ENCODE measurements at places on chromosomes 5 and 9. TPM values are rescaled to one million over a fixed set of nuclear protein-coding genes. Genes with fewer than 3 reads are reported as not detected.
A peak's percentile ranks its signal among the peaks of the same experiment; 100 is the strongest.

DNA sequence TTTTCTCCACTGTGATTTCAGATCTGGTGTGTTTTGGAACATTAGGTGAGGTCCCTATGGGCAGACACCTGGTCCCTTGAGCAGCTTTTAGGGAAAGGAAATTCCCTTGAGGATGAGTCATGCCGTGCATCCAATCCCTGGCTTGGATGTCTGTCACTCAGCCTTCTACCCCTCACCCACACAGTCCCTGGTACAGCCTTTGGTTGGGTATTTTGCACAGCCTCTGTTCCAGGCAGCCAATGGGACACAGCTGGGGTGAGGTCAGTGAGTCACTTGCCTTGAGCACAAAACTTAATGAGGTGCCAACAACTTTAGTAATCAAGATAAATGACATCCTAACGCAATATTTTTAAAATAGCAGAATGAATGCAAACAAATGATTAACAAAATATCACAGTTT, 22.7 kb upstream of the SVEP1 start:
- H3K36me3 ChIP-seq, result no peaks in the 10 kb centered on the region
- H3K27ac ChIP-seq, result no peak overlapping the region
- DNase-seq, result no peak
- no peak overlapping the region for H3K4me3 ChIP-seq
- H3K27me3 ChIP-seq, result no peaks in the 10 kb centered on the region

GRCh38 chr5:887947-888637, 4.5 kb downstream of the BRD9 start:
- peaks cover 3% of the 10 kb centered on the region for H3K36me3 ChIP-seq
- H3K4me1 ChIP-seq, result peaks cover 4% of the 10 kb centered on the region
- no peak overlapping the region for H3K27ac ChIP-seq
- H3K27me3 ChIP-seq, result no peaks in the 10 kb centered on the region
- no peak for DNase-seq
- no peak overlapping the region for H3K4me3 ChIP-seq

GRCh38 chr5:128199104-128199503, 115.5 kb downstream of the SLC12A2 start:
- peak overlapping the region; percentile 38 for H3K27ac ChIP-seq
- no peak overlapping the region for H3K4me3 ChIP-seq
- no peaks in the 10 kb centered on the region for H3K27me3 ChIP-seq
- H3K36me3 ChIP-seq, result no peaks in the 10 kb centered on the region
- DNase-seq, result peak; percentile 65

DNA sequence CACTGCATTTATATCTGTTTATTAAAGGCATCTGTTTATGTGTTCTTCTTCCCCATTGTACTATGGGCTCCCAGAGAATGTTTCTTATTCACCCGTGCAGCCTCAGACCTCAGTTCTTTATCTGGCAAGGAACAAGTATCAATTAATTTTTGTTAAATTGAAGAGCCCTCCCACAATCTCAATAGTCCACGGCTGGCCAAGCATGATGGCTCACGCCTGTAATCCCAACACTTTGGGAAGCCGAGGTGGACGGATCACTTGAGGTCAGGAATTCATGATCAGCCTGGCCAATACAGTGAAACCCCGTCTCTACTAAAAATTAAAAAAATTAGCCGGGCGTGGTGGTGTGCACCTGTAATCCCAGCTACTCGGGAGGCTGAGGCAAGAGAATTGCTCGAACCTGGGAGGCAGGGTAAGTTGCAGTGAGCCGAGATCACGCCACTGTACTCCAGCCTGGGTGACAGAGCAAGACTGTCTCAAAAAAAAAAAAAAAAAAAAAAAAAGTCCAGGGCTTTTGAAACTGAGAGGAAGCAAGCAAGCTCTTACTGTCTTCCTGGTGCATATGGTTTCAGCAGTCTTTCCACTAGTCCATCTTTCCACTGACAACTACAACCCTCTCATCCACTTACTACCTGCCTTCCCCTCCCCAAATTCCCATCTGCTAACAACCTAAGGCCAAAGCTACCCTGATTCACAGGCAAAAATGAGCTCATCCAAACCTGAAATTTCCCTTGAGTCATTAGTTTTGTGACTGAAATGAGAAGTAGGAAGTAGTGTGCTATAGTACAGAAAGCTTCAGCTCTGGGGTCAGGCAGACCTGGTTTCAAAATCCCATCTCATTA, 2.3 kb upstream of the HK3 start:
- no peaks in the 10 kb centered on the region for H3K27me3 ChIP-seq
- H3K27ac ChIP-seq, result no peak overlapping the region
- H3K4me3 ChIP-seq, result no peak overlapping the region
- peaks cover 35% of the 10 kb centered on the region for H3K36me3 ChIP-seq
- peaks cover 11% of the 10 kb centered on the region for H3K4me1 ChIP-seq

DNA sequence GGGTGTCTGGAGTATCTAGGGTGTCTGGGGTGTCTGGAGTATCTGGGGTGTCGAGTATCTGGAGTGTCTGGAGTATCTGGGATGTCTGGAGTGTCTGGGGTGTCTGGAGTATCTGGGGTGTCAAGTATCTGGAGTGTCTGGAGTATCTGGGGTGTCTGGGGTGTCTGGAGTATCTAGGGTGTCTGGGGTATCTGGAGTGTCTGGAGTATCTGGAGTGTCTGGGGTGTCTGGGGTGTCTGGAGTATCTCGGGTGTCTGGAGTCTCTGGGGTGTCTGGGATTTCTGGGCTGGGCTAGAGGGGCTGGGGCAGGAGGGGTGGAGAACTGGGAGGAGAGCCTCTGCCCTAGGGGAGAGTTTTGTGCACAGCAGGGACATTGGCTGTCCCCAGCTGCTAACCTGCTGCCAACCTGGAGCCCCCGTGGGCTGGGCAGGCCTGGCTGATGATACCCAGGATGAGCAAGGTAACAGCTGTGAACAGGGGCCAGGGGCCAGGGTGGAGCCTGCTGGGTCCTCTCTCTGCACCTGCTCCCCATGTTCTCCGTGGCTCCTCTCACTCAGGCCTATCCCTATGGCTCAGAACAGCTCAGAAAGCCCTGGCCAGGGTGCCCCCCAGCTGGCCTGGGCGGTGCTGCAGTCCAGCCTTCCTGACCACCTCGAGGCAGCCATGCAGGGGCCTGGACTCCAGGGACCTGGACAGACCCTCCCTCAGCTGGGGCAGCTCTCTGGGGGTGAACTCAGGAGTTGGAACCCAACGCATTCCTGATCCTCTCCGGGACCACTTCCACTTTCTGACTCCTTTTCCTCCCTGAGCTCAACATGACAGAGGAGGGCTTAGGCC, 29.9 kb downstream of the LHX3 start:
- H3K4me3 ChIP-seq, result no peak overlapping the region
- H3K36me3 ChIP-seq, result no peaks in the 10 kb centered on the region
- no peak overlapping the region for H3K27ac ChIP-seq
- H3K27me3 ChIP-seq, result peaks cover 1% of the 10 kb centered on the region
- H3K4me1 ChIP-seq, result no peaks in the 10 kb centered on the region

GRCh38 chr5:148909766-148910165, 83.4 kb downstream of the ADRB2 start:
- H3K27ac ChIP-seq, result peak overlapping the region; percentile 96
- H3K27me3 ChIP-seq, result no peaks in the 10 kb centered on the region
- peak; percentile 59 for DNase-seq
- H3K36me3 ChIP-seq, result no peaks in the 10 kb centered on the region
- no peak overlapping the region for H3K4me3 ChIP-seq

- H3K4me3 ChIP-seq, result no peak overlapping the region
- peaks cover 7% of the 10 kb centered on the region for H3K36me3 ChIP-seq
- peak overlapping the region; percentile 100 for H3K27ac ChIP-seq
- peak; percentile 98 for DNase-seq
Observed at GRCh38 chr5:32274548-32275395, 38.0 kb downstream of the MTMR12 start.

GRCh38 chr9:93097511-93098201, 1.6 kb downstream of the CARD19 start:
- peak overlapping the region; percentile 67 for H3K27ac ChIP-seq
- no peaks in the 10 kb centered on the region for H3K27me3 ChIP-seq
- no peaks in the 10 kb centered on the region for H3K36me3 ChIP-seq
- H3K4me3 ChIP-seq, result peak overlapping the region; percentile 82

DNA sequence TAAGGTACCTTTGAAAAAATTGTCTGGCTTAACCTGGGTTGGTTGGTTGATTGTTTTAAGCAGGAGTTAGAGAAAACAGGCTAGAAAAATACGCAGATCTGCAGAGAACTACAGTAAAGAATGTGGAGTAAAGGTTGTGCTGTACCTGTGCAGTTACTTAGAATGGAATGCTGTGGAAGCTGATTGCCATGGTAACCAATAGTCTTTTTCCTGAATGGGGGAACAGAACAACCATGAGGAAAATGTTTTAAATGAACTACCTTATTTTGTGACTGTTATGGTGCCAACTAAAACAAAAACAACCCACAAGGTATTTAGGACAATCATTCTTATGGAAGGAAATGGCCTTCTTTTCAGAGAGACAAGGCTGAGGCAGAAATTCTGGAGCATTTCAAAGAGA, 4.8 kb upstream of the HOMER1 start:
- H3K4me1 ChIP-seq, result peaks cover 5% of the 10 kb centered on the region
- no peak overlapping the region for H3K27ac ChIP-seq
- no peak overlapping the region for H3K4me3 ChIP-seq
- no peaks in the 10 kb centered on the region for H3K36me3 ChIP-seq

GRCh38 chr5:102670224-102670836, 84.8 kb upstream of the PAM start:
- peak; percentile 6 for DNase-seq
- H3K4me3 ChIP-seq, result no peak overlapping the region

- no peak overlapping the region for H3K27ac ChIP-seq
- no peak overlapping the region for H3K4me3 ChIP-seq
- H3K4me1 ChIP-seq, result peaks cover 19% of the 10 kb centered on the region
- H3K27me3 ChIP-seq, result no peaks in the 10 kb centered on the region
- no peaks in the 10 kb centered on the region for H3K36me3 ChIP-seq
Observed at GRCh38 chr9:121292801-121293241, 24.9 kb downstream of the GSN start.

DNA sequence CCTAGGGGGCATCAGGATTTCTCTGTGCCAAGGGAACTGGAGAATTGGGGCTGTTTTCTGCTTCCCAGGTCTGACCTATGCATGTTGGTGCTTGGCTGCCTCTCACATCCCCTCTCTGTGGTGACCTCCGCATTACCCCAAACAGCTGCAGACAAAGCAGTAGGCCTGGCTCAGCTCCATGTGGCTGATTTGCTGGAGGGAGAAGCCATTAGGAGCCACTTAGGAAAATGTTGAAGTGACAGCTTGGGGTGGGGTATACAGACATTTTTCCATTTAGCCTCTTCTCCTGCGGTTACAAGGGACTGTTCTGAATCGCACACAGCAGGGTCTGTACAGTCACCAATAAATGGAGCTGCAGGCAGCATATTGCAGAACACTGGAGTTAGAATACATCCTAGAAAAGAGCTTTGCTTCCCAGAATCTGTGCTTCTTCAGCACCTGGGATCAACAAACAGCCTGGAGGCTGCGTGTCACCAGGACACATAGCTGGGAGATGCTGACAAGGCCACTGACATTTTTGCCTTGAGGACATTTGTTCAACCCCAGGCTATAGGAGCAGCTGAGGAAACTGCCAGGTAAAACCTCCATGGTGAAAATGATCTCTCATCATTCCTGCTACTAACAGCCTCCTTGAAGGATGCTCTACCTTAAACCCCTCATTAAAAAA, 335.3 kb downstream of the DIRAS2 start:
- H3K4me1 ChIP-seq, result no peaks in the 10 kb centered on the region
- H3K4me3 ChIP-seq, result no peak overlapping the region
- DNase-seq, result no peak

DNA sequence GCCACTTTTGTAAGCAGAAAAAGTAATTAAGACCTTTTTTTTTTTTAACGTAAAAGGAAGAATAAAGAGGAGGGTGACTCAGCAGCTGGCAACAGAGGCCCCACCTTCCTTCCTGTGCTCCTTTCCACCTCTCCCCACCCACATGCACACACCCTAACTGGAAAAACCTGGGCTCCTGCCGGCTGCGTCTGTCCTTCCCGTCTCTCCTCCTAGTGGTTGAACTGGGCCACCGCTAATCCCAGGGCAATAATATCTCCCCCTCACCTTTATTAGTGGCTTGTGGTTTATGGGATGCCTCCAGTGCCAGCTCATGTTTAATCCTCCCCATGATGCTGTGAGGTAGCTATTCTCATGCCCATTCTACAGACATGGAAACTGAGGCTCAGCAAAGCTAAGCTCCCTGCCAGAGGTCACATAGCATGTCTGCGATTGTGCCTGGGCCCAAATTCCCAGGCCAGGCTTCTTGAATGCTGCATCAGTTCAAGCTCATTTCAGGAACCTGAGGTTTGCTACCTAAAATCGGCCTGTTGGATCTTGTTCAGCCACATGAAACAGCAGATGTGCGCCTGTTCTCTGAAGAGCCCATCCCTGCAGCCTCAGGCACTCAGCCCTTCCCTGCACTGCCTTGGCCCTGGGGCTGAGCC, 60.9 kb upstream of the IL17B start:
- H3K4me3 ChIP-seq, result no peak overlapping the region
- no peak overlapping the region for H3K27ac ChIP-seq
- peaks cover 12% of the 10 kb centered on the region for H3K4me1 ChIP-seq
- no peaks in the 10 kb centered on the region for H3K36me3 ChIP-seq
- H3K27me3 ChIP-seq, result no peaks in the 10 kb centered on the region

DNA sequence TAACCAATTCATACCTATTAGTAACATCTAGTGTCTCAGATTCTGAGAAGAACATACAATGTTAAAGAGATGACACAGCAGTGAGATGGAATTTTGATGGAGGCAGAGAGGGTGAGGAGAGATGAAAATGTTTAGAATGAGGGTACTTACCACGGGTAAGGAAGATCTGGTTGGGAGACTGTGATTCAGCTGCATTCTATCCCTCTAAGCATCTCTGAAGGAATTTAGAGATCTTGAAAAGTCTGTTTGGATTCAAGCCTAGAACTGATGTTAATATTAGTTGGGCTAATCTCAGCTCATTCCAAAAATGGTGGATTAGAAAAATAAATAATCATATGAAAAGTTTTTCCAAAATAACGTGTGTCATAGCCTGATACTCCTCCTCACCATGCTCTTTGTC, 191.5 kb upstream of the CLINT1 start:
- no peak for DNase-seq
- no peak overlapping the region for H3K4me3 ChIP-seq
- no peaks in the 10 kb centered on the region for H3K4me1 ChIP-seq
- no peak overlapping the region for H3K27ac ChIP-seq
- no peaks in the 10 kb centered on the region for H3K27me3 ChIP-seq
- H3K36me3 ChIP-seq, result no peaks in the 10 kb centered on the region

- DNase-seq, result no peak
- no peak overlapping the region for H3K4me3 ChIP-seq
- no peaks in the 10 kb centered on the region for H3K27me3 ChIP-seq
- H3K4me1 ChIP-seq, result no peaks in the 10 kb centered on the region
- H3K36me3 ChIP-seq, result no peaks in the 10 kb centered on the region
- H3K27ac ChIP-seq, result no peak overlapping the region
Observed at GRCh38 chr5:64576250-64576649, 70.4 kb downstream of the RGS7BP start.

DNA sequence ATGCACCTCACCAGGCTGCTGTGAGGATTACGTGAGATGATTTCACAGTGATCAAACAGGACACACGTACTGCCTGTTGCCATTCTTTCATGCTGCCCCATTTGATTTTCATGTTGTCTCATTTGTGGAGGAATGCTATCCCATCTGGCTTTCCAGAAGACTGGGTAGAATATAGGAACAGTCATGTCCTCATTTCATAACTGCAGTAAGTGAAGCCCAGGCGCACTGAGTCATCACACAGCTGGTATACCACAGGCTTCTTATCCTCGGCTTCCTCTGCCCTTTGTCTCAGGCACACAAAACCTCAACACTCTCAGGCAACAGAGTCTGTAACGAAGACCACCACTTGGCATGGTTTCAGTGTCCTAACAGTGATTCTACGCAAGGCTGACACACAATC, 62.3 kb downstream of the LHFPL2 start:
- no peak overlapping the region for H3K4me3 ChIP-seq
- no peaks in the 10 kb centered on the region for H3K36me3 ChIP-seq
- peak; percentile 74 for DNase-seq
- H3K27ac ChIP-seq, result peak overlapping the region; percentile 42
- no peaks in the 10 kb centered on the region for H3K27me3 ChIP-seq

The CCDC180 gene
- polyA plus RNA-seq, result 0.41 TPM

The SLCO6A1 gene
- polyA plus RNA-seq, result not detected

Data from endothelial cell of umbilical vein (primary cell).